ENCODE measurements at places on chromosomes 3 and 15.
A peak's percentile ranks its signal among the peaks of the same experiment; 100 is the strongest.

DNA sequence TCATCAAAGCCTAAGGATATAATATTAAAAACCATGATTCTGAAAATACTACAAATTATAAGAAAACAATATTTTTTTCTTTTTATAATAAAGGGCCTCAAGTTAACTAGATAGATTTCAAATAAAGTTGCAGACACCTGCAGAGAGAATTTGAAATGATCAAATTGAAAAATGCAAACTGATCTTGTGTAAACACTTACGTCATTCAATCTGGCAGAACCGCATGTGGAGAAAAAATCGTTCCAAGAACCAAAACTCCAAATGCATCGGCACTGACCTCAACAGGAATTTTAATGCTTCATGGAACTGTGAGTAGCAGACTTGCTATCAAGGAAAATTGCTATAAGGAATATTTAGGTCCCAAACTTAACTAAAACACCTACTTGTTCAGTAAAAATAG, 17.2 kb downstream of the CPA3 start:
- no peak for DNase-seq

GRCh38 chr3:52739730-52740129, 31.0 kb downstream of the NEK4 start:
- DNase-seq: no peak

- DNase-seq: peak; percentile 19
These were observed 60.2 kb upstream of the ACP3 start for GRCh38 chr3:132256989-132257388.

DNA sequence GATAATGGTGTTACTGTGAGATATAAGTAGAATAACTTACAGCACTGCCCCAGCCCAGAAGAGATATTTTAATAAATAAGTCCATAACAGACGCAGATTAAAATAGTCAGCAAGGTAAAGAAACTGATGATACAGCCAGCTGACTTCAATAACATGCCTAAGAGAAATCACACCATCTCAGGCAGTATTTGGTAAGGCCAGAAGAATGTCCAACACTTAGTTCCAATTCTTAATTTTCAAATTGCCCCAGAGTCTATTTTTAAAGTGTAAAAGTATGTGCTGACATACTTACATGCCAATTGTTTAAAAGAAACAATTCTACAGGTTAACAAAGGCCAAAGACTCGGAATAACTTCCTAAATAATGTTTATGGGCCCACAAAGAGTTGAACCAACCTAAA, 1.6 kb downstream of the GNB4 start:
- DNase-seq: no peak

- no peak for DNase-seq
These were observed 196.3 kb downstream of the DTWD1 start for GRCh38 chr15:49817100-49817499.

DNA sequence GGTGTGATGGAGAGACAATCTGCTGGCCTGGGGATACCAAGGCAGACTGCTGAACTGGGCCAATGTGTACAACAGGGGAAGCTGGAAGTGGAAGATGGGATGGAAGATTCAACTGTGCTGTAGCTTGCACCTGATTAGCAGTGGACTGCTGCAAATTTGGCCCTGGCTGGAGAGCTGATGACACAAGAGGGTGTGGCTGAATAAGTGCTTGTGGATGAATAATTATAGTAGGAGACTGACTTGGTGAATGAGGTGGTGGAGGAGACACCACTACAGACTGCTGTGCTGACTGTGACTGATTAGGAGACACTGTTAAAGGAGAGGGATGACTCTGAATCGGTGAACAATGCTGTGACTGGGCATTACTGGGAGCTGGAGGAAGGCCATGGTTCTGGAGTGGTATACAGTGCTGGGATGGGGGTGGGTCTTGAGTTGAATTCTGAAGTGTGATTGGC, 52.5 kb downstream of the PHC3 start:
- no peak for DNase-seq

- no peak for DNase-seq
These were observed 75.7 kb downstream of the EFL1 start for GRCh38 chr15:82186719-82187406.

GRCh38 chr3:168168743-168169142, 73.0 kb upstream of the GOLIM4 start:
- no peak for DNase-seq

DNA sequence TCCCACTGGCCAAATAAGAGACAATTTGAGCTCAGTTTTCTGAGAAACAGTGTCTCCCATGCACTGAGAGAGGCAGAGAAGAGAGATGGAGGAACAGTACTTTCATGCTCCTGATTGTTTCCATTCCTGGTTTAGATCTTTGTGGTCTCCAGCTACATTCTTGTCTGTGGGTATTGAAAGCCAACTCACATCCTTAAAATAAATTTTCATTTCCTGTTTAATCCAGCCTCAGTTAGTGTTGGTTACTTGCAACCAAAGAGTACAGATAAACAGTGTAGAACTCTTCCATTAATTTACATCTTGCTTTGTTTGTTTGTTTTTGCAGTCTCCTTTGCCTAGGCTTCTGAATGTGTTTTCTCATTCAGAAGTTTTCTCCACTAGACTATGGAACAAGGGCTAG, 123.7 kb upstream of the CLSTN2 start:
- no peak for DNase-seq

DNA sequence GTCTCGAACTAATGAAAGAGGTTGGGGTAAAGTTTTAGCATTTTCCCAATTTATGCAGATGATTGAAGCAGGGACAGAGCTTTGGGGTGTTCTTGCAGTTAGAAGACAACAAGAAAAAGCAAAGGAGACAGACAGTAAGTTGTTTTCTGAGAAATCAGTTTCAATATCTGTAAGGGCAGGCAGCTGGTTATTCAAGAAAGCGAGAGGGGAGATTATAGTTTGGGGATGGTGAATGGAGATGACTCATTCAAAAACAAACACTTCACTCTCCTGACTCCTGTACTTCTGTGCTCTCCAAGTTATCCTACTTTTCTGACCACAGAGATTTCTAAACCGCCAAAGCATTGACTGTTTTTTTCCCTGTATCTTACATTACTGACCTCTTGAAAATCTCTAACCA, 352.0 kb downstream of the GAP43 start:
- DNase-seq: no peak

DNA sequence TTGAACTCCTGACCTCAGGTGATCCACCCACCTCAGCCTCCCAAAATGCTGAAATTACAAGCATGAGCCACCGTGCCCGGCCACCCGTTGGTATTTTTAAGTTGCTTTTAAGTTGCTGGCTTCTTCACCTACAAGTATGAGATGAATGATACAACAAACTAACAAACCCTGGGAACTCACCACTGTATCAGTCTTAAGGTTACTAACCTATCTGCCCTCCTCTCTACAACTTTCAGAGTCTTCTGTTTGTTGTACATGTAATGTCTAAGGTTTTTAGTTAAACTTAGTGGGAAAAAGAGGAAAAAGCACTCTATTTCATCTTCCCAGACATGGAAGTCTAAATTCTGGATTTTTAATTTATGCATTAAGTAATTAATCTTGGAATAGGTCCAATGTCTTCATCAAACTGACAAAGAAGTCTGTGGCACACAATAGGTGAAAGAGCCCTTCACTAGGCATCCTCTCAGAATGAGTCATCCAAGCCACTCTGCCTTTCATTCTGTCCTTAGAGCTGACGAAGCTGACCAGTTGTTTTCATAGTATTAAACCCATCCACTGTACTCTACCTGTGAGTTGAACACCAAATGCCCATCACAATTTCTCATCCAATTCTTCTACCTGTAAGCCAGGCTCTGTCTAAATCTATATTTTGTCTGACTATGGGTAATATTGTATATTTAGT, 936.1 kb downstream of the TUSC7 start:
- no peak for DNase-seq

DNA sequence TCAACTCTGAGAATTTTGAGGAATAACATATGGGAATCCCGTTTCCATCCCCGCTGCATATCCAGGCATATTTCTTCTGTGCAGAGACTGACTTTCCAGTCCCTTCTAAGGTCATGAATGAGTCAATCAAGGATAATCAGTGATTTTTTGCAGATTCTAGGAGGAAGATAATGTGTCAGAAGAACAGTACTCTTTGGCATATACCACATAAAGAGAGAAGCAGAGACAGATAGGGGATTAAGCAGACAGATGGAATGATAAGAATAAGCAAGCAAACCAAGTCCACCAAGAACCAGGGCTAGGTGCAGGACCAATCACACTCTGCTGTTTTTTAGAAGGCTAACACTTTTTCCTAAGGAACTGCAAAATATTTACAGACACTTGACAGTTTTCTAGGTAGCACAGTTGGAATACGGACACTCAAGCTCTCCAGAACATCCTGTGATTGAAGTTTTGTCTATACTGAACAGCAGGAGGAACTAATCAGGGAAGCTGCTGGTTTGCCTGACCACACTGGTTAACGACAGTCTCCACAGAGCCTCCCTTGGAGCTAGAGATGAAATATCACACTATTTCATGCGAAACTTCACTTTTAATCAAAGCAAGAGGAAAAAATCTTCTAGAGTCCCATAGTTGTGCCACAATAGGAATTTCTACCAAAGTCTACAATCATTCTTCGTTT, 450.0 kb upstream of the KCNMB2 start:
- no peak for DNase-seq

DNA sequence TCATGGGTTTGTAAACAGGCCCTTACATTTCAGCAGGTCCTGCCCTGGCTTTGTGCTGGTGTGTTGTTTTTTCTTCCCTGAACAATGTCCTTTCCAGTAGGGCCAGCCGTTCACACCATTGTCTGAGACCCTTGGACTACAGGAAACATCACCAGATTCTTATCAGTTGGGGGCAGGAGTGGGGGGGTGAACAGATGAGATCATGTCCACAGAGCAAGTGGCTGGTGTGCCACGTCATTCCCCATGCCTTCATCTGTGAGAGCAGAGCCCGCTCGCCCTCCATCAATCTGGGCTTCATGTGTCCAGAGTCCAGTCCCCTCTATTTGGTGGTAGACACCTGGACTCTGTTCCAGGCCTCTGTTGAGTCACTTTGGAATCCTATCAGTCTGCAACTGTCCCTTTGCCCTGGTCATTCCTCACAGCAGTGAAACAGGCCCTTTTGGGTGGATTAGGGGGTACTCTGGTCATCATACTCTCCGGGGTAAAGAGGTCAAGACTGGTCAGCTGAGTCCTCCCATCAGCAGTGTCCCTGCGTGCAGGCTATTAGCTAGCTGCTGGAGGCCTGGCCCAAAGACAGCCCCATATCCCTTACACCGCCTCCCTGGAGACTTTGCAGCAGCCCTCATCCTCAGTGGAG, 15.0 kb downstream of the SEMA3G start:
- DNase-seq: no peak
